Common myeloid progenitor, CD34-positive (primary cell): ENCODE measurements at places on chromosomes 5 and 9.
A peak's percentile ranks its signal among the peaks of the same experiment; 100 is the strongest.

- no peak for DNase-seq
Observed at GRCh38 chr5:68949256-68949655, 144.6 kb upstream of the SLC30A5 start.

GRCh38 chr9:136978073-136978864 is 965 bp downstream of the PTGDS start:
- DNase-seq: peak; percentile 43

GRCh38 chr9:107409581-107410389 is 79.8 kb downstream of the KLF4 start:
- no peak for DNase-seq

DNA sequence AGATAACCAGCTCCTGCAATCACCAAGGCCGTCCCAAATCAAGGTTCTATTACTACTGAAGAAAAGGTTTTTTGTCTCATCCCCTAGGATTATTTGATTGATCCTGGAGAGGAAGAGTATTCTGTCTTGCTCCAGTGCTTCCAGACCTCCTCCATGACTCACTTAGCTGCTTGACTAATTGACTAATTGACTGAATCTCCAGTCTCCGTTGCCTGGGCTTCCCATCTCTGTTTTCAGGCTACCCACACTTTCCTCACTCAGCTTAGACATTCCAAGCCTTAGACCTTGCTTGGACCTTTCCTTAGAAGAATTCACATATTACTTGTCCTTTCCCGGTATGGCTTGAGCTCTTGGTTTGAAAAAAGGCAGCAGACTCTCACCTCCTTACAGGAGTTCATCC is 60.6 kb downstream of the FRMD3 start:
- DNase-seq: no peak

DNA sequence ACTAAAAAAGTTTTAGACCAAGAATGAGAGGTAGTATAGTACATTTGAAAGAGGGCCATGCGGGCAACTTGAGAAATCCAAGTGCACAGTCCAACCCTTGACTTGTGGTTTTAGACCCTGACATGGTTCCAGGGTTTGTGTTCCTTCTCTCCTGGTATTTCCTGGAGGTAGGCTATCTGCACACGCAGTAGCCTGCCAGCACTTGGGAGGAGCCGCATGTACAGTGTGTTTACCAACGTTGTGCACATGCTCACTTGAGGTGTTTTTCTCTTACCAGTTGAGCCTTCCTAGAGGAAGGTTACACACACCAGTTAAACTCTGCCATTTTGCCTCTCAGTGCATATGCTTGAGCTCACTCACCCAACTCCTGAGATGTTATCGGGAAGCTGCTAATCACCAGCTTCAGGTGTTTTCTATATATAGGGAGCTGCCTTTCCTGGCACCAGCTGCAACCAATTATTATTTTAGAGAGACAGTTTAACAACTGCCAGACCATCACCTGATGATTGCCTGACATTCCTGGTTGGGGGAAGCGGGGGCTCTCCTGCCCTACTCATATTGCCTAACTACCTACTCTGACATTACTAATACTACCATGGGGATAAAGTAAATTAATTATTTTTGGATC is 593.4 kb upstream of the TUSC1 start:
- DNase-seq: no peak
